Esophagus mucosa (tissue), 1 donor: ENCODE measurements at places on chromosomes 2 and 18. TPM values are rescaled to one million over a fixed set of nuclear protein-coding genes. Genes with fewer than 3 reads are reported as not detected.
A peak's percentile ranks its signal among the peaks of the same experiment; 100 is the strongest.

DNA sequence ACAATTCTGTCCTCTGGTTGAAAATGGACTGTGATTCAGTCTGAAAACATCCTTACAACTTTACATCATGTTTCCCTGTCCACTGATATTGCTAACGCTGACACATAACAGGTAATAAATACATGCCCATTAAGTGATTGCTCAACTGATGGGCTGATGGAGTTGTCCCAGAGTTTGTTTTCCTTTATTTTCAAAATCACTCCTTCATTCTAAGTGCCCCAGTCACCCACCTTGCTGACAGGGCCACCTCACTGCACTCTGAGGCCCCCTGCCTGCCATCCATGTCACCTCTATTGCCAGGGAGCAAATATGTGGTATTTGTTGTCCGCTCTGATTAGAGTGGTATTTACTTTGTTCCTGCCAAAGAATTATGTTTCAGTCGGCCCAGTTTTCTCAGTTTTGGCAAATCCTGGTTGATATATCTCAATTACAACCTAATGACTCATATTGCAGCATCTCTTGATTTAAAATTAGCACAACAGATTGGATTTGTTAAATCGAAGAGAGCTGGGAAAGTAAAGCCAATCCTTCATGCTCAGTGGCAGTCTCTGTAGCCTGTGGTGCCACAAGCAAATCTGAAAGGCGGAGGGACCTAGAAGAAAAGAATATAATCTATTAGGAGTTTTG is 105.1 kb downstream of the RDH14 start:
- ATAC-seq, result no peak

GRCh38 chr2:100121124-100121718 is 21.2 kb downstream of the AFF3 start:
- no peak for ATAC-seq

DNA sequence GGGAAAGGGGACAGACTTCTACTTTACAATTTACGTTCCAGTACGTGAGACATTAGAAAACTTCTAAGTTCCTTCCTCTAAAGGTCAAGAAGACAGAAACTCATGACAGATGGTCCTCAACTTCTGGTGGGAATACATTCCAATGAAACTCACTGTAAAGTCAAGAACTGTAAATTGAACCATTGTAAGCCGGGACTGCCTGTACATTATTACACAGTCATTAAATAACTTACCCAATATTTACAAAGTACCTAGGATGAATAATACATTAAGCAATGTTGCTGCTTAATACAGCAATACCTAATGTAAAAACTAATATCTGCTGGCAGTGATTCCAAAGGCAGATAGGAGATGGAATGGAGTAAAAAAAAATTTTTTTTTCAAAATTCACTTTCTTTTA is 51.9 kb downstream of the CDH2 start:
- ATAC-seq, result no peak

DNA sequence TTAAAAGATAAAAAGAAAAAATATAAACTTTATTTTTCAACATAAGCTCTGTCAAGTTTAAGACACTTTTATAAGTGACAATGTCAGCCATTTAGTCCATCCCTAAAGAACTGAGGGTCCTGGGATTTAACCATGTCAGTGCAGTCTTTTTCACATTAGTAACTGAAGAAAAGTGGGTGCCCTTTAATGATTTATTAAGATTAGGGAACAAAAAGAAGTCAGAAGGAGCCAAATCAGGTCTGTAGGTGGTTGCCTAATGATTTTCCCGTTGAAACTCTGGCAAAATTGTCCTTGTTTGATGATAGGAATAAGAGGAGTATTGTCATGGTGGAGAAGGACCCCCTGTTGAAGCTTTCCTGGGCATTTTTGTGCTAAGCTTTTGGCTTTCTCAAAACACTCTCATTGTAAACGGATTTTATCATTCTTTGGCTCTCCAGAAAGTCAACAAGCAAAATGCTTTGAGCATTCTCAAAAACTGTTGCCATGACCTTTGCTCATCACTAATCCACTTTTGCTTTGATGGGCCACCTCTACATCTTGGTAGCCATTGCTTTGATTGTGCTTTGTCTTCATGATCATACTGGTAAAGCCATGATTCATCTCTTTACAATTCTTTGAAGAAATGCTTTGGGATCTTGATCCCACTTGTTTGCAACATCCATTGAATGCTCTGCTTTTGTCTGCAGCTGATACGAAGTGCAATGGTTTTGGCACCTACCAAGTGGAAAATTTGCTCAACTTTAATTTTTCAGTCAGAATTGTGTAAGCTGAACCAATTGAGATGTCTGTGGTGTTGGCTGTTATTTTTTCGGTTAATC is 22.0 kb downstream of the TSPYL6 start:
- ATAC-seq, result no peak

GRCh38 chr2:163731735-163732134 is 4.1 kb downstream of the FIGN start:
- ATAC-seq, result no peak

- no peak for ATAC-seq
These were observed 60.1 kb upstream of the PAX3 start for GRCh38 chr2:222358876-222359275.

- ATAC-seq, result no peak
These were observed 21.4 kb upstream of the RUFY4 start for GRCh38 chr2:218047536-218048225.

GRCh38 chr2:121386707-121387106 is 101.7 kb upstream of the TFCP2L1 start:
- no peak for ATAC-seq

GRCh38 chr2:67671464-67672450 is 274.6 kb downstream of the ETAA1 start:
- ATAC-seq, result peak; percentile 32

DNA sequence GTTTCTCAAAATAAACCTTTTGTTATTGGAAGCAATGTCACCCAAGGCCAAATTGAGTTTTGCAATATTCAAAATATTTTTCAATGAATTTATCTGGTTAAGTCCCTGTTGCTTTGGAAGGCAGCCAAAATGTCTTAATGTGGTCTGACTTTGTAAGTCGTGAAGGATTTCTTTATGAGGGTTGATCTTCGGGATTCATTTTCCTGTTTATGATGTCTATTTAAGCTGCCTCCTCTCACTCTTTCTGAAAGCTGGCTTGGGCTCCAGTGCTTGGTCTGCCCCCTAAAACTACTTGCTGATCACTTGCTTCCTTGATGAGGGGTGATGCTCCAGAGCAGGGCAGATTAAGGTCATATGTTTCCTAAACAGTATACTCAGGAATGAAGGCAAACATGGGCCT is 141.1 kb downstream of the ANTXR1 start:
- no peak for ATAC-seq

GRCh38 chr2:23283653-23284052 is 101.3 kb upstream of the KLHL29 start:
- peak; percentile 50 for ATAC-seq

GRCh38 chr2:62897187-62897827 is 153.3 kb upstream of the OTX1 start:
- peak; percentile 68 for ATAC-seq

DNA sequence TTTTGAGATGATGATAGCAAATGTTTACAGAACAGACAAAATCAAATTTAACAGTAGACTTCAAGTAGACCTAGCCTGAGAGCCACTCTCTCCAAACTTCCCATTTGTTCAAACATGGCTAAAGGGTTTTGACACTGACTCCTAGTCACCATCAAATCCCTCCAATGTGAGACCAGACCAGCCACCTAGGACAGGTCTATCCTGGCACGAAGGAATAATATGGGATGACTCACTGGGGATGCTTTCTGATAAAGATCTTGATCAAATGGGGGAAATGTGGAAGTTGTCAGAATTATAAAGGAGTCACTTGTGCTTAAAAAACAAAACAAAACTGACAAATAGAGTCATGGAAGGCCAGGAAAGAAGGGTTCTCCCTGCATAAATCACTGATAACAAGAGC is 95.7 kb downstream of the EDAR start:
- no peak for ATAC-seq

GRCh38 chr2:100018341-100019193 is 123.8 kb downstream of the AFF3 start:
- ATAC-seq, result no peak

DNA sequence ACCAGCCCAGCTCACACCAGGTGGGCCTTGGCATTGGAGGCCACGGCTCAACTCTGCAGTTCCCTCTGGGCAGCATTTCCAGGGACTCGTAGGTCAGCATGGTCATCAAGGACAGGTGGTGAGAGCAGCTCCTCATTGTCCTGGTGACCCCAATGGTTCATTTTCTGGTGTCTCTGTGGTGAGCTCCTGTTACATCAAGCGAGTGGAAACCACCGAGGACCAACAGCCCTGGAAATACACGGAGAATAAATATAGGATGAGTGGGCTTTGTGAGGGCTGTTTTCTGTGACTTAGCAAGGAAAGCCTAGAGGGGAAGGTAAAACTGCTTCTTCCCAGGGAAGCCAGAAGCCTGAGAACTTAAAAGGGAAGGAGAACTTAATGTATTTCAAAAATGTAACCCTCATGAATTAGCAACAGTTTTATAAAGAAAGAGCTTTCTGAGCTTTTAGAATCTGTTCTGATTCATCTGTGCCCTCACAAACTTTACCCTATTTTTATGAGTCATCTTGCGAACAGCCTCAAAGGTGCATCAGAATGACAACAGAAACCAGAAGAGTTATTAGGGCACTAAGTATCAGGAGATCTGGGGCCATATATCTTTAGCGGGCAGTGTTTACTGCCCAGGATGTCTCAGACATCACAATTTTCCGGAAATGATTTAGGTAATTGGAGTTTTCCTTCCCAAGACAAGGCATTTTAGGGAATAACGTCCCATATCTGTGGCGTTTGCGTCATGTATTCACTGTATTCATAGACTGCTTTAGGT is 18.7 kb downstream of the C2orf92 start:
- no peak for ATAC-seq

DNA sequence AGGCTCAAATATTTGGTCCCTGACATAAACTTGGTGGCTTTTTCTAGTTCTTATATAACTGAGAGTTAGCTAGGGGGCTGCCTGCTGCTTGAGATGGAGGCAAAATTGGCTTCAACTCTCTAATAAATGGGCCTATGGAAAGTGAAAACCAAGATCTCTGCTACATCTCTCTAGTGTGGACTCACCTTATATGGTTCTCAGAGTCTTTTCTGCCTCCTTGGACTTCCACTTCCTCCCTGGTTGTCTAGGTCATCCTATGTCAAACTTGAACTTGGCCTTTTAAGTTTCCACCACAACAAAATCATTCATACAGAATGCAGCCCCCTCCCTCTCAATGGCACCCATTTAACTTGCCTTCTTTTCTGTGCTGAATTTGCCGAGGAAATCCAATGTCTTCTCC is 23.9 kb upstream of the ARHGAP25 start:
- ATAC-seq, result no peak

DNA sequence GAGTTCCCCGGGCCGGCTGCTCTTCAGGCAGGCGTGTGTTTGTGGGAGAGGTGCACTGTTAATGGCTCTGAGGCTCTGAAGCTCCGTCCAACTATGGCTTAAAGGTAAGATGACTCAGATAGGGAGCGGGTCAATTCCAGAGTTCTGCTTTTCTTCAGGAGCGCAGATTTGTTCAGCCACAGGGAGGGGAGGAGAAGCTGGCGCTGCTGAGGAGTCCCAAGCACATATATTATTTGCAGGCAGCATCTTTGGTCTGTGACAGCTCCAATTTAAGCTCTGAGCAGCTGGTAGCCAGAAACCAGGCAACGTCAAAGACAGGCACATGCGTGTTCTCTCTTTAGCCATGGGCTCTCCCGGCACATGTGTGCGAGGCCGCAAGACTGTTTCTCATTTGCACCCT is 229.2 kb downstream of the BCL2 start:
- ATAC-seq, result peak; percentile 63

DNA sequence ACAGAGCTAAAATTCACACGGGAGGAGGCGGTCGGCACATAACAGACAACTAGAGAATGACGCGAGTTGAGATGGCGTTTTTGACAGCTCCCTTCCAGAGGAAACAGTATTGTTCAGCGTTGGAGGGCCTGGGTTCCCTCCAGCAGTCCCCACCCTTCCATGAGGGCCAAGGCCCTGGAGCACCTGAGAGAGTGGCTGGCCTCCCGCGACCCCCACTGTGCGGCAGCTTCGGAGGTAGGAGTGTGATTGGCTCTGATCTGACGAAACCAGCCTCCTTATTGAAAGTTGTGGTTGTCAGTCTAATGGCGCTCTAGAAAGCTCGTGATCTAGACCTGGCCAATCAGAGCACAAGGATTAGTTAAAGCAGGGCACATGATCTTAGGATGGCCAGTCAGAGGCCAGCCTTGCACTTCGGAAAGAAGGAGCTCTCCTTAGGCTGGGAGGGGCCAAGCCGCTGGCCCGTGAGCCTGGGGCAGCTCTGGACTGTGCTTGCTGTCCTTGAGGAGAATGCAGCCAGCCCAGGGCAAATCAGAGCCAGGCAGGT is 104.5 kb upstream of the CELF4 start:
- no peak for ATAC-seq

Gene SPEG
- total RNA-seq, result 3.8 TPM

Gene CDH2
- total RNA-seq, result not detected

Gene TMEM178A
- 0.40 TPM for total RNA-seq

Gene UGT1A10
- 6.9 TPM for total RNA-seq

Gene RAD51AP2
- total RNA-seq, result 0.16 TPM

Gene TRIM43
- not detected for total RNA-seq

Gene CDK5R2
- not detected for total RNA-seq

Gene MYCN
- total RNA-seq, result 0.20 TPM

Gene FAP
- 1.3 TPM for total RNA-seq

Gene LAMA3
- total RNA-seq, result 40.1 TPM

Gene KANSL1L
- 6.4 TPM for total RNA-seq

Gene PHLPP1
- 17.7 TPM for total RNA-seq
